Stimulated activated CD4-positive, alpha-beta T cell treated with anti-CD3 and anti-CD28 coated beads, Interleukin-1b, Interleukin-23, amount 100 ng/mL, for 48 hours (primary cell): ENCODE measurements at places on chromosomes 2 and 18.

DNA sequence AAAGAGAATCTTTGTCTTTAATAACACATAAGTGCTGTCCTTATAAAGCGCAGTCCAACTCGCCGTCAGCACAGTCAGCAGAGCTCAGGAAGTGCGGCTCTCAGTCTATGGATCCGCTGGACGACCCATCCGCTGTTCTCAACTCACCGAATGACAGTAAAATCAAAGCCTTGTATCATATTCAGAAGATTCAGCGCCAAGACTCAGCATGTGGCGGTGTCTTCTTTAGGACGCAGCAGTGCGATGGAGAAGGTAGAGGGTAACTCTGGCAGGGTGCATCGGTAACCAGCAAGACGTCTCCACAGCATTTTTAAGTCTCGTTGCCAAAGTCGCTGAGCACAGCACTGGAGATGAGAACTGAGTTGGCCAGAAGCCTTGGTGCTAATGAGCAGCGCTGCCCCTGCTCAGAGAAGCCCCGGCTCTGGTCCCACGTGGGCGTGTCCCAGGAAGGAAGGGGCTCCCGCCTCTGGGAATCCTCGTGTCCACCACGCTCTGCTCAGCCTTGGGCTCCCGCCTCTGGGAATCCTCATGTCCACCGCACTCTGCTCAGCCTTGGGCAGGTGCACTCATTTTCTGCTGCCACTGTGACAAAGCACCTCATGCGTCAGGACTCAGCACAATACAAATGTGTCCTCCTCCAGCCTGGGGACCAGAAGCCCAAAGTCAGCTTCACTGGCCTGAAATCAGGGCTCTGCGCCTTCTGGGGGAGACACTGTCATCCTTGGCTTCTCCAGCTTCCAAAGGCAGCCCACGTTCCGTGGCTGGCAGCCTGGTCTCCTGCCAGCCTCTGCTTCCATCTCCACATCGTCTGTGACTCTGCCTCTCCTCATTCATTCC is 238.0 kb upstream of the SALL3 start:
- no peak for DNase-seq

- no peak for DNase-seq
Measured at GRCh38 chr2:39135690-39136259, 14.9 kb upstream of the SOS1 start.

DNA sequence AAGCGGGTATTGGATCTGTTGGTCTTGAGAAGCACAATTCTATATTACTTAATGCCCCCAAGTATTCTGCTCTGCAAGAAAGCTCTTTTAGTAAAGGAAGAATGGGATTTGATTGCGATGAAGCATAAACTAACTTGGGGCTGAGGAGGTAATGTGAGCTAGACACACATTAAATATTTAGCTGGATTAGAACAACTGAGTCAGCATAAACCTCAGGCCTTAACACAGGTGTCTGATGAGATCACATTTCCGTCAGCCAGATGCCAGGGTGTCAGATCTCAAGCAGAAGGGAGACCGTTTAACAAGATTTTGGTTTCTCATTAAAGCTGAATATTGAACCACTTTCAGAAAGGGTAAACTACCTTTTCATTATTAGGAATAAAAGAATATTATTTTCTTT is 94.5 kb downstream of the GYPC start:
- DNase-seq = no peak

DNA sequence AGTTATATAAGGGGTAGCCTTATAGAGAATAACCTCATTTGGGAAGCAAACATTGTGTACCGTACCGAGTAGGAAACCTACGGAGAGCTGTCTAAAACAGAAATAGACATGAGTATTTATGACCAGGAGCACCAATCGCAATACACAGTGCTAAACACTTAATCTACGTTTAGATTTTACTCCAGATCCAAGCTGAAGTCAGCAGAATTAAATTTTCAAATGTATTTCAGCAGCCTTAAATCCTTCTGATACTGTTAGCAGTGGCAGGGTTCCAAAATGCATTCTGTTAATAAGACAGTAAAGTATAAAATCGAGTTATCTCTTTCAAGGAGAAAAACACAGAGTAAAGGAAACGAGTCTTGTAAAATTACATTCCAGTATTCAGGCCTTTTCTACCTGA is 118.1 kb upstream of the ZNF521 start:
- no peak for DNase-seq

DNA sequence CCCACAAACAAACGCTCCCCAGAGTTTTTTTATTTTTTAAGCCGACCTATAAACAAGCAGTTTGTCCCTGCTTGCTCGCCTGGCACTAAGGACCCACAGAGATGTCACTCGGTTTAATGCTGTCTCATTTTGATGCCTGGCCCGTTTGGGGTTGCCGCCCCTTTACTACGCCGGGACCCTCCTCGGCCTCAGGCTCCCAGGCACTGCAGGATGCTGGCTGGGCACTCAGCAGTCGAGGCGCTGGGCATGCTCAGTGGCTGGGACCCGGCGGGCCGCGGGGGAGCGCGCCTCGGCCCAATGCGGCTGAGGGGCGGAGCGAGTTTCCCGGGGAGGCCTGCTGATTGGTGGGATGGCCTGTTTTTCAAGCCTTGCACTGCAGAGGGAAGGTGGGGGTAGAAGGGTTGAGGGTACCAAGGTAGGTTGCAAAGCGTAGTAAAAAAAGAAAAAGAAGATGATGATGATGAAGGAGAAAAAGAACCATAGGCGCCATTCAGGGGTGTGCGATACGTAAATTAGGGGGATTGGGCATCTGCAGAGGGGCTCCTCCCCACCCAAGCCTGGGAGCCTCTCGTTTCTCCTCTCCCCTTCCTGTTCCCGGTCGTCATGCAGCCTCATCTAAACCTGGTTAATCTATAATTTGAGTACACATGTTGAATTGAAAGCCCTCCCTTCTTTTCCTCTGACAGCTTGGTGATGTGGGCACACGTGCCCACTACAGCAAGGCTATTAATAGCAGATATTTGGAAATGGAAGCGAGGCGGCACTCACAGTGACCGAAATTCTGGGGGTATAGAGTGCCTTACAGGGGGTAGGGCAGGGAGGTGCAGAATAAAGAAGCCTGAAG is 1.5 kb upstream of the IRS1 start:
- DNase-seq = peak; percentile 78

GRCh38 chr2:229634601-229635370 is 79.6 kb downstream of the DNER start:
- DNase-seq = no peak

- DNase-seq = no peak
Measured at GRCh38 chr2:138711812-138712211, 68.4 kb downstream of the NXPH2 start.

GRCh38 chr18:816869-817268 is 4.8 kb upstream of the YES1 start:
- DNase-seq = no peak

DNA sequence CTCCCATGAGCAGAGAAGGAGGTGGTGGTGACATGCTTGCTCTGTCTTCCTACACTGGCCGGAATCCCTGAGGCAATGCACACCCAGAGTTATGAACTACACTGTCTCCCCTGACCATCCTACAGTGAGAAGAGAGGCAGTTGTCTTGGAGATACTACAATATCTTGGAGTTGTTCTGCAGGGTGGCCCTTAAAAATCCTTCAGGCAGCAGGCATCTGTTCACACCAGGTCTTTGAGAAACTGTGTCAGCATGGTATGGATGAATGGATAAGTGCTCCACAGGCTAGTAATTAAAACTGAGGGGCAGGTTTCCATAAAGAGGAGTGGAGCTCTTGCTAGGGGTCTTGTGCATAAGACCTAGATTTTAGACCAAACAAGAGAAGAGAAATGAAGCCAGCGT is 223.7 kb upstream of the COPS8 start:
- DNase-seq = no peak

GRCh38 chr2:56192664-56193305 is 9.0 kb downstream of the CCDC85A start:
- no peak for DNase-seq

DNA sequence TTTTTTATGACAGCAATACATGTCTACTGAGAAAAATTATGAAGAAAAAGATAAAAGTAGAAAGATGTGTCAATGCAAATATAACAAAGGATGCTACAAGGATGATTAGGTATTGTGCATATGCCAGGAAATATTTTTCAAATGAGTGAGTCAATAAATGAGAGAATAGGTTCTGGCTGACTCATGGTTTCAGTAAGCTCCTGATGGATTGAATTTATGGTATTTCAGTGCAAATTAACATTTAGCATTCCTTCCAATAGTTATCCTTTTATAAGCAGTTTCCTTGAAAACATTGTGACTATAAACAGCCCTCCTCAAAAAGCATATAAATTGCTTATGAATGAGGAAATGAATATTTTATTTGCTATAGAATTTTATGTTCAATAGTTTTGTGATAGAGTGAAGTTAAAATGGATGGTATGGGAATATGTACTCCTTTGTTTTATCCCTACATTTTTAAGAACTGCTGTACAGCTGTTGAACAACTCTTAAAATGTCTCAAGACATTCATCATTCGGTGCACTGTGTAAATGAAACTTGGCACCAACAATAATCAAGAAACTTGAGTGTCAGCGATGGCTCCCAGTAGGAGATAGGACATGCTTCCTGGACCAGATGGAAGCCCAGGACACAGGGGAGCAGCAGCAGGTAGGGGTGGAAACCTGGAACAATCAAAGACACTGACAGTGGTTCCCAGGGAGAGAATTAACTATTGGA is 144.7 kb downstream of the PMAIP1 start:
- no peak for DNase-seq

- DNase-seq = no peak
Measured at GRCh38 chr2:165002638-165003037, 47.3 kb upstream of the SLC38A11 start.

DNA sequence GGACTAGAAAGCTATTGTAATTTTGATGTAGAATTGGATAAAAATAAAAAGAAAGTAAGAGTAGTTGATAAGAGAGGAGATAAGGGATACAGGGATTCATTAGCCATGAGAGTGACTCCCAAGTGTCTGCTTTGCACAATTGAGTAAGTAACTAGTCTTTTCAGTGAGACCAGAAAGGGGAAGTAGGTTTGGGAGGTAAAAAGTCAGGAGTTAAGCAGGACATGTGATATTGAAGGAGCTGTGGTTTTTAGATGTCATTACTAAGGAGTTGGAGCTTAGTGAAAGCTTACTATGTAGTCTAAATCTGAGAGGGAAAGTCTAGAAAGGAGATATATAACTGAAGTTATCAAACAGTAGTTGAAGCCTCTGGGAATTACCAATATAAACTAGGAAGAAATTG is 93.4 kb downstream of the SLC5A7 start:
- no peak for DNase-seq

DNA sequence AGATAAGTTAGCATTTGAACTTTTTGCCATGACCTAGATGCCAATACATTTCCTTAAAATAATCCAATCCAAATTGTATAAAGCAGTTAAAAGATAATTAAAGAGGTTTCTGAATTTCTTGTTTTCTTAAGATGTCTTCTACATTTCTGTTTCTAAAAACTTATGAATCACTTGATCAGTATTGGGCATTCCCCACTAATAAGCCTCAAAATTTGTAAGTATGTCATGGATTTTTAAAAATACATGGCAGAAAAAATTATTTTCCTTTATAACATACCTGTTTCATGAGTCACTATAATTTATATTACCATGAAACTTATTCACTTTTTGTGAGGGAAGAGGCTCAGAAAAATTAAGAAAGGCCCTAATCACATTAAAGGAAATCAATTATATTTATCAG is 90.3 kb upstream of the TFPI start:
- DNase-seq = no peak

DNA sequence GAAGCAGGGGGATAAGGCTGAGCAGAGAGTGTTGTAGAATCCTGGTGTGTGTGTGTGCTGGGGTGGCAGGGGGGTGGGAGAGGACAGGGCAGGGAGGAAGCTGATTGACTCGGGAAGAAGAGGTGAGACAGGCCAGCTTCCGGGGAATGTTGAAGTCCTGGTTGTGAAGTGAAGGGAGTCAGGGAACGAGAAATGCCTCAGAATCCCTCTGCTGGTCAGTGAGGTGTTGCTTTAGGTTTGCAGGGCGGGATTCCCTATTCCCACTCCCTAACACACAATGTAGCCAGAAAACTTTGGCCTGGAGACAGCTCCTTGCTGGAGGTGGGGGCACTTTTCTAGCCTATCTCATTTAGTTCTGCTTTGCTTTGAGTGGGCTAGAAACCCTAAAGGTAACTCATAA is 265.1 kb downstream of the HAUS1 start:
- no peak for DNase-seq

GRCh38 chr18:78492813-78493371 is 486.7 kb upstream of the SALL3 start:
- DNase-seq = no peak

DNA sequence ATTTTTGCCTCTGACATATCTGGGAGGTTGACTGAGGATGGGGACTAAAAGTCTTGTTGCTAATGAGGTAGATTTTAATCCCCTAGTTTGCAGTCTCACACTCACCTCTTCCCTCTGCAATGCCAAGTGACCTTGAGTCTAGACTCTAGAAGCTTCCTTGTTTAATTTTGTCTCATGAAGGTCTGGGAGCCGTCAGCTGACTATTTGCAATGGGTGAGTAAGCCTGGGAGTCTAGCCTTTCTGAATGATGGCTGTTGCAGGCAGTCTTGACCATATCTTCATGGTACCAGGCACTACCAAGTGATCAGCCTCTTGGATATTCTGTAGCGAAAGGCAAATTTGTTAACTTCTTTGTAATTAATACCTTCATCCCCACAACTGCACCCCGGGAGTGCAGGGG is 61.2 kb downstream of the ARHGAP15 start:
- no peak for DNase-seq

- DNase-seq = no peak
Measured at GRCh38 chr18:34691614-34692013, 18.5 kb upstream of the DTNA start.

- DNase-seq = no peak
Measured at GRCh38 chr2:70300771-70301343, 1.0 kb downstream of the FAM136A start.

- DNase-seq = no peak
Measured at GRCh38 chr2:101775092-101775491, 77.6 kb downstream of the MAP4K4 start.

DNA sequence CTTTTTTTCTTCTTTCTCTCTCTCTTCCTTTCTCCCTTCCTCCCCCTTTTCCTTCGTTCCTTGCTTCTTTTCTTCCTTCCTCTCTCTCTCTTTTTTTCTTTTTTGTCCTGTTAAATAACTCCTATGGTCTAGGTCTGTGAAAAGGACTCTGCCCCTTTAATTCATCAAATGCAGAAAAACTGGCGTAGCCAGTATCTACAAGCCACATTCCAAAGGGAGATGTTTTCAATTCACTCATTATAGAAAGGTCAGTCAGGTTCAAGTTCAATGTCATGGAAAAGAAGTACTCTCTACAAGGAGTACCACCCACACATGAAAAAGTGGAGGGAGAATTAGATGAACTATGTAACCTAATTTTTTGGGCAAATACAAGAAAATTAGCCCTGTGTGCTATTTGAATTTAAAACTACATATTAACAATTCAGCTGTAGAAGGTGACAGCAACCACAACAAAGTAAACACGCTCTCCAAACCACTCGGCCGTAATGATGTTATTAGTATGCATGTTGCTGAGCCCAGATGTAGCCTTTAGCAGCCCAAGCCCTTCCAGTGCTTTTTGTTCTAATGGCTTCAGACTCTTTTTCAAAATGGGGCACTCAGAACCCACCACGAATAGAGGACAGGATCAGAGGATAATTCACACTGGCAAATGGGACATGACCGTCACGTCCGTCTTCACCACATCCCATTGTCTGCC is 735.4 kb upstream of the FANCL start:
- no peak for DNase-seq

- DNase-seq = no peak
Measured at GRCh38 chr2:121489284-121489683, 41.4 kb upstream of the RNU4ATAC start.

GRCh38 chr2:32780961-32781360 is 153.1 kb downstream of the TTC27 start:
- no peak for DNase-seq
